Naive thymus-derived CD4-positive, alpha-beta T cell (primary cell): ENCODE measurements at places on chromosomes 5 and 9. TPM values are rescaled to one million over a fixed set of nuclear protein-coding genes. Genes with fewer than 3 reads are reported as not detected.

Gene LAMC3
- 9.2 TPM for total RNA-seq

GRCh38 chr5:117982691-117983090 is 1005.7 kb downstream of the DTWD2 start:
- DNase-seq, result no peak

DNA sequence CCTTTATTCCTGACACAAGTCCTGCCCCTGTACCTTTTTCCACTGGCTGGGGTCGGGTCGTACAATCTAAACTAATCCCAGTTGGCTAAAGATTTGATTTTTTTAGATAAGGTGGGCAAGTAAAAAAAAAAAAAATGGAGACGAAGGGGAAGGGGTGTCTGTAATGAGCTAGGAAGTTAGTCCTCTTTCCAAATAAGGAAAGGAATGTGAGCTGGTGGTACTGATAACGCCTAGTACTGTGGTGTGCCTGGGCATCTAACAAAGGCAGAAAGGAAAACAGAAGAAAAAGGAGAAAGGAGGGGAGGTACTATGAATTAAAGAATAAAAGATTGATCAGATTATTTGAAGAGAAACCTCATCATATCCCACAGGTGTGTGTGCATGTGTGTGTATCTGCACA is 21.3 kb downstream of the PRDM9 start:
- DNase-seq, result no peak

Gene NMUR2
- total RNA-seq, result not detected

- DNase-seq, result no peak
These were observed 160.1 kb downstream of the ROR2 start for GRCh38 chr9:91789941-91790340.

DNA sequence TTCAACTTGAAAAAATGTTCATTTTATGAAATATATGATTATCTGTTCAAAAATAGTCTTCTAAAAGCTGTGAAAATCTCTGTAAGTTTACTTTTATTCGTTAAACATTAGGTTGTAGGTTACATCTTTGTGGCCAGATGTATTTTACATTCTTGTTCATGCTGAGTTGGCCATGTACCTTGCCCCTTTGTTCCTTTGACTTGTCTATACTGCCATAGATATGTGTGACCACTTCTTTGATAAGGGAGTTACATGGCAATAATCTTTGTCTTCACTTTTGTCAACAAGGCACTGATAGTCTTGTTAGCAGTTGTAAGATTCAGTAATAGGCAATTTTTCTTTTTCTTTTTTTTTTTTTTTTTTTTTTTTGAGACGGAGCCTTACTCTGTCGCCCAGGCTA is 15.9 kb downstream of the SEC24A start:
- DNase-seq, result no peak

GRCh38 chr5:163585206-163585605 is 79.8 kb downstream of the MAT2B start:
- DNase-seq, result no peak

Gene BTNL8
- not detected for total RNA-seq

Gene PCYOX1L
- total RNA-seq, result 36.3 TPM

GRCh38 chr9:137694962-137695875 is 76.4 kb downstream of the EHMT1 start:
- no peak for DNase-seq

- no peak for DNase-seq
These were observed 106.5 kb upstream of the PARP8 start for GRCh38 chr5:50559955-50560354.

Gene CTXN3
- not detected for total RNA-seq

DNA sequence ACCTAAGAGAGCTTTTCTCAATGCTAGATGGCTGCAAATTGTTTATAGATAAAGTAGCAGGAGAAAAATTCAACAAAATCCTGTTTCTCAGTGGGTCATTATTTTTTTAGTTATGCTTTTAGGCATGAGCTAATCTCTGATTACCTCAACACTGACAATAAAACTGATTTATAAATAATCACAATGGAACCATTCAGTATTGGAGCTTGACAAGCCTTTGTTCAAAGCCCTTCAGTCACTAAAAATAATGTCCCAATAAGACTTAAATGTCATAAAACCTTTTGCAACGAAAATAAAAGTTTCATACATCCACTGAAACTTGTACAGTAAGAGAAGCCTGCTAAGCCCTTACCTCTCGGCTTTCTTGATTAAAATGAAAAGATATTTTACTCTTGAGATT is 27.2 kb downstream of the PTPDC1 start:
- no peak for DNase-seq

- no peak for DNase-seq
These were observed 6.6 kb upstream of the PRXL2C start for GRCh38 chr9:96661711-96662110.

Gene ALDH1A1
- 1.0 TPM for total RNA-seq

Gene SLC27A6
- total RNA-seq, result not detected

Gene IL4
- 4.5 and 4.6 TPM in 2 replicates for total RNA-seq

- no peak for DNase-seq
These were observed 721 bp downstream of the PTGES start for GRCh38 chr9:129751841-129752801.

- DNase-seq, result no peak
These were observed 154.4 kb upstream of the FBXL17 start for GRCh38 chr5:108536321-108536720.

Gene TRIM7
- 3.6 TPM for total RNA-seq

Gene TMOD1
- 0.68 and 1.1 TPM in 2 replicates for total RNA-seq

DNA sequence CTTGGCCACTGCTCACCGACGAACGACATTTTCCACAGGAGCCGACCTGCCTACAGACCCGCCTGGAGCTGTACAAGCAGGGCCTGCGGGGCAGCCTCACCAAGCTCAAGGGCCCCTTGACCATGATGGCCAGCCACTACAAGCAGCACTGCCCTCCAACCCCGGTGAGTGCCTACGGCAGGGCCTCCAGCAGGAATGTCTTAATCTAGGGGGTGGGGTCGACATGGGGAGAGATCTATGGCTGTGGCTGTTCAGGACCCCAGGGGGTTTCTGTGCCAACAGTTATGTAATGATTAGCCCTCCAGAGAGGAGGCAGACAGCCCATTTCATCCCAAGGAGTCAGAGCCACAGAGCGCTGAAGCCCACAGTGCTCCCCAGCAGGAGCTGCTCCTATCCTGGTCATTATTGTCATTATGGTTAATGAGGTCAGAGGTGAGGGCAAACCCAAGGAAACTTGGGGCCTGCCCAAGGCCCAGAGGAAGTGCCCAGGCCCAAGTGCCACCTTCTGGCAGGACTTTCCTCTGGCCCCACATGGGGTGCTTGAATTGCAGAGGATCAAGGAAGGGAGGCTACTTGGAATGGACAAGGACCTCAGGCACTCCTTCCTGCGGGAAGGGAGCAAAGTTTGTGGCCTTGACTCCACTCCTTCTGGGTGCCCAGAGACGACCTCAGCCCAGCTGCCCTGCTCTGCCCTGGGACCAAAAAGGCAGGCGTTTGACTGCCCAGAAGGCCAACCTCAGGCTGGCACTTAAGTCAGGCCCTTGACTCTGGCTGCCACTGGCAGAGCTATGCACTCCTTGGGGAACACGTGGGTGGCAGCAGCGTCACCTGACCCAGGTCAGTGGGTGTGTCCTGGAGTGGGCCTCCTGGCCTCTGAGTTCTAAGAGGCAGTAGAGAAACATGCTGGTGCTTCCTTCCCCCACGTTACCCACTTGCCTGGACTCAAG is 1.5 kb downstream of the CSF2 start:
- DNase-seq, result no peak

Gene STPG3
- not detected for total RNA-seq
